ENCODE measurements at places on chromosomes 16 and 17.
A peak's percentile ranks its signal among the peaks of the same experiment; 100 is the strongest.

GRCh38 chr17:74516561-74517328, 14.5 kb downstream of the CD300LB start:
- DNase-seq, result no peak

GRCh38 chr17:57561072-57561861, 183.8 kb downstream of the CCDC182 start:
- DNase-seq, result no peak

GRCh38 chr17:42853597-42853967, 2.6 kb downstream of the AOC3 start:
- DNase-seq, result no peak

- no peak for DNase-seq
These were observed 36.7 kb upstream of the NDRG4 start for GRCh38 chr16:58462997-58463941.

- no peak for DNase-seq
These were observed 9.6 kb downstream of the POLR2C start for GRCh38 chr16:57471852-57472664.

- no peak for DNase-seq
These were observed 22.8 kb downstream of the PRKCB start for GRCh38 chr16:23858542-23858941.

DNA sequence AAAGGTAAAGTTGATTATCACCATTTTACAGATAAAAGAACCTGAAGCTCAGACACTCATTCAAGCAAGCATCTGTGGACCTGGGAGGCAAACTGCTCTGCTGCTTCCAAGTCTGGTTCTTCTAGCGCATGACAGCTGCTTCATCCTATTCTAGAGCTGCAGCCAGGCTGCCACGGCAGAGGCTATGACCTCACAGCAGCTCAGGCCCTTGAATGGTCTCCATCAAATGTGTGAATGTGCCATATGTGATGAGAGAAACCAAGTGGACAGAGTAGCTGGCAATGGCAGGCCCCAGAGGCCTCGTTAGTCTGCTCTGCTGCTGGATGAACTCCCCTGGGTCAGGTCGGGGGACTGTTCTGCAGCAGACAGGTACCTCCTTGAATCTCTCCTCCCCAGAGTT, 30.7 kb upstream of the FOXJ1 start:
- no peak for DNase-seq

- DNase-seq, result no peak
These were observed 31.3 kb downstream of the NLRC5 start for GRCh38 chr16:57020651-57021050.

DNA sequence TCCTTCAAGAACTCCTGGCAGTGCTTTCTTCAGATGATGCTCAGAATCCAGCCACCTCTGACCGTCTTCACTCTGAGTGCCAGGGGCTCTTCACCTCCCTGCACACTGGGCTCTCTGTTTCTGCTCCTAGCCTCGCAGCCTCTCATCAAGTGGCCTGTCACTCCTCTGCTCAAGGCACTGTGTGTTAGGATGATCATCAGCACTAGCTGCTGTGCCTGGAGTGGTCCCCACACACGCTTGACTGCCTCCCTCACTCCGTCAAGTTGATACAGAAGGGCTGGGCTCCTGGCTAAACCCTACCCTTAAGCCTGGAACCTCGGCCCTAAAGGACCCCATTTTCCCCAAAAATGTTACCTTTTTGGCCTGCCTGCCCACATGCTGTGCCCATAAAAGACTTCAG, 15.6 kb downstream of the KRT9 start:
- no peak for DNase-seq

DNA sequence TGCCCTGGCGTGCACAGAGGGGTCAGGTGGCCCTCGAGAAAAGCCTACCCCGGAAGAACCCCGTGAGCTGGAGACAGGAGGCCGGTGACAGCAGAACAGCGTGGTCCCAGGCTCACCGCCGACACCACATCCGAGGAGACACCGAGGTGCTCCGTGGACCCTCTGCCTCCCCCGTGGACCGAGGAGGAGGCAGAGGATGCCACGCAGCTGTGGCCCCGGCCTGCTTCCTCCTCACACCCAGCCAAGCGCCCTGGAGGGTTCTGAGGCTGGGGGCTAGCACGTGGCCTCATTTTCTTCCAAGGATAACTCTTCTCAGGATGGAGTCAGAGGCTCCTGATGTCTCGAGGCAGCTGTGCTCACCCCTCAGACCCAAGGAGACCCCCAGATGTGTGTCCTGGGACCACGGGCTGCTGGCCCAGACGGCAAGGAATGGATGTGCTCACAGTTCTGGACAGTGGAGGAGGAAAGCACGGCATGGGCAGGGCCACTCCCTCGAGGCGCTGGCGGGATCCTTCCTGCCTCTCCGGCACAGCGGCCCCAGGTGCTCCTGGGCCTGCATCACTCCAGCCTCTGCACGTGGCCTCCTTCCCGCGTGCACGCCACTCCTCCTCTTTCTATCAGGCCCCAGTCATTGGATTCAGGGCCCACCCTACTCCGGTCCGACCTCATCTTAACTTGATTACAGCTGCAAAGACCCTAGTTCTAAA, 4.4 kb upstream of the PVALEF start:
- no peak for DNase-seq

DNA sequence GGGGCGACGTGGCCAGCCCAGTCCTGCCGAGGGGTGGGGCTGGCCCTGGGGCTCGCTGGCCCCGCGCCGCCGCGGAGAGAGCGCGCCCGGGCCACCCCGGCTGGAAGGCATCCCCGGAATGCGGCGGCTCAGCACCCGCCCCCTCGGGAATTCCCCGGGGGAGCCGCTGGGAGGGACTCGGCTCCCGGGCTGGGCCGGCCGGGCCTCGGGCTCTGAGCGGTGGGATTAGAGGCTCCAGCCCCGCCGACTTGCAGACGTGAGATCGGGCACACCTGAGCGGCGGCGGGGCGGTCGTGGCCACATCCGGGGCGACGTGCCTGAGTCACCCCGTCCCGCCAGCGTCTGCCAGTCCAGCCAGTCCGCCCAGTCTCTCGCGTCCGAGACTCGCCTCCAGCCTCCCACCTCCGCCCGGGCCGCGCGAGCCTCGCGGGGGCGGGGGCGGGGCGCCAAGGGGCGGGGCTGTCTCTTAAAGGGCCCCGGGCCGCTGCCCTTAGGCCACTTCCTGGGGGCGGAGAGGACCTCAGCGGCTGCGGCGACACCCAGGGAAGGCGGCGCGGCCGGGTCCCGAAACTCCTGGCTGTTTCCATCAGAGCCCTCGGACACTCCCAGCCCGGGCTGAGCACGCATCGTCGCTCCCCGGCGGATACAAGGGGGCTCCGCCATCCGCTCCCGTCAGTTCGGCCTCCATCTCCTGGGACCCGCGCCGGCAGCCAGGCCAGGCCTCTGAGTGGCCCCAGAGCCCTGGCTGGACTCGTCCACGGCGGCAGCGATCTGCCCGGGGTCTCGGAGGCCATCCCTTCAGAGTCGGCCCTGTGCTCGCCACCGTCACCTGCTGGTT, at the start of gene KCTD11:
Gene KCTD11 (plus strand): TSS at position 498 of the 838 bp plus-strand sequence.
- peak; percentile 71 for DNase-seq

- DNase-seq, result no peak
These were observed 107.0 kb upstream of the RPL38 start for GRCh38 chr17:74096456-74096855.

- peak; percentile 61 for DNase-seq
These were observed 4.3 kb downstream of the MYO1C start for GRCh38 chr17:1487939-1488825.

- no peak for DNase-seq
These were observed 134.1 kb downstream of the CA10 start for GRCh38 chr17:52024300-52024870.

DNA sequence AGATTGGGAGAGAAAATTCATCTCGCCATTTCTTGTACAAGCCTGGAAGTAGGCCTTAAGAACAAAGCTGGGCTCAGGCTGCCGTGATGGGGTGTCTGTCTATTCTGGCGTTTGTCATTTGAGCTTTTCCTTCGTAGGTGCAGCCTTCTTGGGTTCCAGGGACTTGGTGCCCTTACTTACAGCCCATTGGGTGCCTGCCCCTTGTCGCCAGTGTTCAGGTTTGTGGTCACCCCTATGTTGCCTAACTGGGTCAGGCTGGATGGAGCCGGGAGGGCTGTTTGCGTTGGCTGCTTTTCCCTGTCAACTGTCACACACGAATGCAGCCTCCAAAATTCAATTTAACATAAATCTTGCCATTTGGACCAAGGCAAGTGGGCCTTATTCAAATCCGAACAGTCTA, 23.7 kb upstream of the MED9 start:
- no peak for DNase-seq

DNA sequence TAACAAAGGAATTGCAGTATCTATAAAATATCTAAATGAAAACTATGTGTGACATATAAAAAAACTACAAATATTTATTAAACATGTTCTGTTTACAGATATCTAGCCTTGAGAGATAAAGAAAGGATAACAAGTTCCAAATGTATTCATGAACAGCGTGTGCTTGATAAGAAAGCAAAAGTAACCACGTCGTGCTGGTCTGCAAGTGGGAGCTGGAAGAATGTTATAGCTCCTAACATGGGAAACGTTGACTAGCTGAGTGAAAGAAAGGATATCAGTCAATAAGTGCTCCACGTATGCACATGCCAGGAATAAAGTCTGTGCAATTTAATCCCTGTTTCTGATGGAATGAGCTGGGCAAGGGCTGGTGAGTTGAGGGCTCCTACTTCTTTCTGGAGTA, 71.2 kb upstream of the CDYL2 start:
- no peak for DNase-seq

- no peak for DNase-seq
These were observed 70.2 kb downstream of the ZZEF1 start for GRCh38 chr17:4072487-4073157.

GRCh38 chr17:81332914-81333528, 37.9 kb upstream of the SLC38A10 start:
- no peak for DNase-seq

- no peak for DNase-seq
These were observed 16.0 kb upstream of the OR1F1 start for GRCh38 chr16:3171855-3172593.

- DNase-seq, result no peak
These were observed 27.6 kb downstream of the ELAC2 start for GRCh38 chr17:12990041-12990808.

GRCh38 chr16:11636172-11636721, 32.0 kb upstream of the SNN start:
- no peak for DNase-seq

DNA sequence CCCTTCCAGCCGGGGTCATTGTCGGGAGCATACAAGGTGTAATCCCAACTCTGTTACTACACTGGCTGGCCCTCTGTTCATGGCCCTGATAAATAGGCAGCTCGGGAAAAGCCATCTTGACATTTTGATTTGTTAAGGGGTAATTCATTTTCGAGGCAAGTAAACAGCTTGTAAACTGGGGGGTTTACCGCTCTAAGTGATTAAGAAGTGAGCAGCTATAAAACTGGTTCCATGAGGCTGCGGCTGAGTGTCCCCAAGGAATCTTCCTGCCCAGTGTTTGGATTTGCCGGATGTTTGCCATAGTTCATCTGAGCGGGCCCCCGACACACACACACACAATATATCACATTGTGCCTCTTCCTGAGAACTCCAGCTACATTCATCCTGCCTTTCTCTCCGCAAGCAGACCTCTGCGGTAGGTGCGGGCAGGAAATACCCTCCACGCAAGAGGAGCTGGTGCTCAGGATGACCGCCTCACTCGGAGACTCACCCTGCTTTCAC, 92.2 kb downstream of the SOCS1 start:
- DNase-seq, result no peak

GRCh38 chr17:45402916-45403315, 29.8 kb downstream of the ARHGAP27 start:
- no peak for DNase-seq

- DNase-seq, result peak; percentile 85
These were observed 5.3 kb upstream of the HIC1 start for GRCh38 chr17:2049333-2050299.

GRCh38 chr16:10658943-10659342, 35.8 kb downstream of the TEKT5 start:
- DNase-seq, result no peak

DNA sequence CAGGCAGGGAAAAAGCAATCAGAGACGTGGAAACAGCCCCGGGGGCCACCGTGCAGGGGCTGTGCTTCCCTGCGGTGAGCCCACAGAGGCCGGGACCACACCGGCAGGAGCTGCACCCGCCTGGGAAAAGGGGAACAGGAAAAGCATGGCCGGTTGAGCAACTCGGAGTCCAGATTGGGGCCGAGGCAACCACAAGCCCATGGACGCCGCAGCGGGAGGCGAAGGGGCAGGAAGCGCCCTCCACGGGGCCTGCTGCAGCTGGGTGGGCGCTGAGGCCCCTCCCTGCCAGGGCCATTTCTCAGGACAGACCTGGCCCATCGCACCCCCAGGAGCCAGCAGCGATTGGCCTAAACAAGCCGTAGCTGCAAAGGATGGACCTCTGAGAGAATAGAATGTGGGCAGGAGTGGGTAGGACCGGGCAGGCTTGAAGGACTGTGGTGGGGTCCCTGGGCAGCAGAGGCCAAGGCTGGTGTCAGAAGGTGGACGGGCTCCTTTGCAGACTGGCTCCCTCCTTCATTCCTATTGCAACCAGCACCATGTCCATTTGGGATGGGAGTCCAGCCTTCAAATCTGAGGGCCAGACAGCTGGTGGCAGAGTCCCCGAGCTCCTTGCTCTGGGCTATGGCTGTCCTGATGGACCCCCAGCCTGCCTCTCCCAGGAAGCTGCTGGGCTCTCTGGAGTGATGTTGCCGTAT, 30.4 kb downstream of the COX4I1 start:
- no peak for DNase-seq

DNA sequence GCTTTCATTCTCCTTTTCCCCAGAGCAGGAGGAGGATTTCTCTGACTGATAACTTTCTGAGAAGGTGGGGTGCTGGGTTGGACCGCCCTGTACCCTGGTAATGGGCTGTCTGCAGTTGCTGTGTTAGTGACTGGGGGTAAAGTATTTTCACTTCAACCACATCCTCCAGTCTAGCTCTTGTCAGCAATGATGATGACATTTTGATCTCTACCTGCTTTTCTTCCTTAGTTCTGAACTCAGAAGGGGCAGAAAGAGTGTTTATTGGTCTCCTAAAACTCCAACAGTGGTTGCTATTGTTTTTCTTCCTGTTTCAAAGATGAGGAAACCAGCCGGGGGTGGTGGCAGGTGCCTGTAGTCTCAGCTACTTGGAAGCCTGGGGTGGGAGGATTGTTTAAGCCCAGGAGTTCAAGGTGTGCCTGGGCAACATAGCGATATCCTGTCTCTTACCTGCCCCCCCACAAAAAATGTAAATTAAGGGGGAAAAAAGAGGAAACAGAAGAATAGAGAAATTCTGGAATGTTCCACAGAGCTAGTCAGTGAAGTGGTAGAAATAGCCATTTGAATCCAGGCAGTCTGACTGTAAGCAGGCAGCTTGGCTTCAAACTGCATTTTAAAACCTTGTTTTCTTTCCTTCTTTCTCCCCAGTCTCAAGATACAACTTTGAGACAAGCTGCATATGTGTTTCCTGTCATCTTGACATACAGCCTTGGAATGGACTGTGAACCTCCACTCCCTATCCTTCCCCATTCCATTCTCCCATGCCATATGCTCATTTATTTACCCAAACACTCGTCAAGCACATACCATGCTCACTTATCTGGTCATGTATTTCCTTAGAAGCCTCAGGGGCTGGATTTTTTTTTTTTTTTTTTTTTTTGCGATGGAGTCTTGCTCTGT, 3.3 kb upstream of the N4BP1 start:
- DNase-seq, result peak; percentile 48

GRCh38 chr17:45768000-45768399, 16.1 kb upstream of the CRHR1 start:
- no peak for DNase-seq
